Airway epithelial cell (primary cell): ENCODE measurements at places on chromosomes 1 and 21. TPM values are rescaled to one million over a fixed set of nuclear protein-coding genes. Genes with fewer than 3 reads are reported as not detected.

CFHR4 gene
- total RNA-seq = not detected in 2 replicates

CACNA1S gene
- total RNA-seq = not detected in 2 replicates

SMIM1 gene
- total RNA-seq = 0.79 and 3.6 TPM in 2 replicates

WNT4 gene
- total RNA-seq = 5.8 and 6.2 TPM in 2 replicates

PGD gene
- total RNA-seq = 190 and 222 TPM in 2 replicates

TCEANC2 gene
- total RNA-seq = 2.0 and 2.3 TPM in 2 replicates

PLA2G2D gene
- not detected in 2 replicates for total RNA-seq

KRTAP11-1 gene
- not detected in 2 replicates for total RNA-seq

ITLN1 gene
- total RNA-seq = not detected in 2 replicates

NUCKS1 gene
- 81.1 and 92.2 TPM in 2 replicates for total RNA-seq

ACTL8 gene
- 0.85 TPM in 1 of 2 replicates, not detected in the other for total RNA-seq

TNN gene
- not detected in 2 replicates for total RNA-seq

ACTA1 gene
- not detected in 2 replicates for total RNA-seq

DARS2 gene
- total RNA-seq = 20.6 and 26.8 TPM in 2 replicates

GBP4 gene
- total RNA-seq = 0.07 TPM in 1 of 2 replicates, not detected in the other

ZNF697 gene
- total RNA-seq = 5.2 TPM in 2 replicates

DNASE2B gene
- total RNA-seq = not detected in 2 replicates

CYP4X1 gene
- total RNA-seq = 0.51 and 0.56 TPM in 2 replicates

RSPO1 gene
- total RNA-seq = not detected in 2 replicates

LBR gene
- total RNA-seq = 18.0 and 25.2 TPM in 2 replicates

OLIG2 gene
- not detected in 2 replicates for total RNA-seq

MSH4 gene
- not detected in 2 replicates for total RNA-seq

SERPINC1 gene
- total RNA-seq = not detected in 2 replicates

KIF21B gene
- 0.56 and 0.65 TPM in 2 replicates for total RNA-seq

FOXD2 gene
- 0.05 and 0.14 TPM in 2 replicates for total RNA-seq

AZIN2 gene
- total RNA-seq = 2.8 and 3.1 TPM in 2 replicates

KCNT2 gene
- not detected in 2 replicates for total RNA-seq

LRRC38 gene
- total RNA-seq = not detected in 2 replicates

BARHL2 gene
- total RNA-seq = not detected in 2 replicates

AGT gene
- not detected in 2 replicates for total RNA-seq

OR2L13 gene
- not detected in 2 replicates for total RNA-seq

AMIGO1 gene
- 0.19 and 0.56 TPM in 2 replicates for total RNA-seq

TNNI3K gene
- total RNA-seq = 0.28 TPM in 1 of 2 replicates, not detected in the other
